ENCODE measurements at places on chromosomes 3 and 15. TPM values are rescaled to one million over a fixed set of nuclear protein-coding genes. Genes with fewer than 3 reads are reported as not detected.

Gene TUBGCP4
- 9.3 TPM for total RNA-seq

Gene DPPA2
- total RNA-seq: not detected

Gene AADACL2
- 0.26 TPM for total RNA-seq

Gene KLHL40
- total RNA-seq: not detected

Gene TMEM45A
- total RNA-seq: 10.1 TPM

Gene PRSS50
- total RNA-seq: 0.46 TPM

Gene SLC22A13
- not detected for total RNA-seq

Gene FOXL2NB
- total RNA-seq: not detected

Gene TOPBP1
- 18.0 TPM for total RNA-seq

Gene IQCF5
- not detected for total RNA-seq

Gene PPARG
- total RNA-seq: 9.5 TPM

Gene CSTA
- total RNA-seq: 3.3 TPM

Gene ACKR4
- total RNA-seq: 2.2 TPM

Gene CASR
- under 0.01 TPM for total RNA-seq

Gene CLRN1
- not detected for total RNA-seq

Measured in esophagus muscularis mucosa (tissue), 4 donors.